BJ (cell line): ENCODE measurements at places on chromosomes 12 and 14.

DNA sequence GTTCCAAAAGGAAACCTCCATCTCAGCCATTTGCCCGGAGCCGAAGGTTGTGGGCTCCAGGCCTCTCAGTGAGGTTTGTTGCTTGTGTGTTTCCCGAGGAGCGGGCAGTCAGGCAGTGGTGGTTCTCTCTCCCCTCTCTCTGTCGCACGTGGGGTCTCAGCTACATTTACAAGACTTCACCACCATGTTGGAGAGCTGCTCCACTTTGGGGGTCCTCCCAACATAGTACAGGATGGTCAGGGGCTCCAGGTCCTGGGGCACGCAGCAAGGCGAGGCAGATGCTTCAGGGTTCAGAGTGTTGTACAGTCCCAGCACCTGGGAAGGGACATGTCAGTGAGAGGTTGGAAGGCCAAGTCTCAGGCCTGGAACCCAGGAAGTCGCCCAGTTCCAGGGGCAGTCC lies 22.8 kb downstream of the TGFB3 start:
- DNase-seq: no peak

- DNase-seq: peak; percentile 95
These were observed 14.0 kb downstream of the KCTD10 start for GRCh38 chr12:109462868-109463692.

DNA sequence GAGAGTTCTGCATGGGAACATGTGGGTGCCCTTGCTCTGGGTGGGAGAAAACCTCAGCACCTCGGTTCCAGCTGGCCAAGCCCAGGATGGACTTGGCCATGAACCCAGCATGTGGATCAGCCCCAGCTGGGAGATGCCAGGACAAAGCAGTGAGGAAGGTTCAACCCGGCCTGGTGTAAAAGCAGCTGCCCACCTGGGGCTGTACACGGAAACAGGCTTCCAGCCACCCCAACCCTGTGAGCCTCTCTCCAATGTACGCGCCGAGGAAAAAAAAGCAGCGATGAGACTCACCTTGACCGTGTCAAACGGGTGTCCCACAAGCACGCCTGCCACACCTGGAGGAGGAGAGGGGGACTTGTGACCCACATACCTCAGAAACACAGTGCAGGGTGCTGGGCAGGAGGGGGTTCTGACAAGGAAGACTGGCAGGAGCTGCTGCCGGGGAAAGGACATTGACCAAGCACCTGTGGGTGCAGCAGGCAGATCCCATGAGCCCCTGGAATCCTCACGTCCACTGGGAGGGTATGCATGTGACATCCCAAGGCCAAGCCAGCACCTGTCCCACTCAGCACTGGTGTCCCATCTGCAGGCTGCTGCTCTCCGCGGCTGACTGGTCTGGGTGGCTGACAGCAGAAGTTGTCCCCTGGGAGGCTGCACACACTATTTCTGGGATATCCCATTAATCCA lies 7.5 kb downstream of the SLC25A29 start:
- no peak for DNase-seq

GRCh38 chr12:3527181-3527580 lies 36.2 kb downstream of the PRMT8 start:
- DNase-seq: peak; percentile 9

- DNase-seq: no peak
These were observed 13.1 kb upstream of the ITGA5 start for GRCh38 chr12:54431911-54432814.

- DNase-seq: no peak
These were observed 26.8 kb downstream of the GNPTAB start for GRCh38 chr12:101803978-101804377.

DNA sequence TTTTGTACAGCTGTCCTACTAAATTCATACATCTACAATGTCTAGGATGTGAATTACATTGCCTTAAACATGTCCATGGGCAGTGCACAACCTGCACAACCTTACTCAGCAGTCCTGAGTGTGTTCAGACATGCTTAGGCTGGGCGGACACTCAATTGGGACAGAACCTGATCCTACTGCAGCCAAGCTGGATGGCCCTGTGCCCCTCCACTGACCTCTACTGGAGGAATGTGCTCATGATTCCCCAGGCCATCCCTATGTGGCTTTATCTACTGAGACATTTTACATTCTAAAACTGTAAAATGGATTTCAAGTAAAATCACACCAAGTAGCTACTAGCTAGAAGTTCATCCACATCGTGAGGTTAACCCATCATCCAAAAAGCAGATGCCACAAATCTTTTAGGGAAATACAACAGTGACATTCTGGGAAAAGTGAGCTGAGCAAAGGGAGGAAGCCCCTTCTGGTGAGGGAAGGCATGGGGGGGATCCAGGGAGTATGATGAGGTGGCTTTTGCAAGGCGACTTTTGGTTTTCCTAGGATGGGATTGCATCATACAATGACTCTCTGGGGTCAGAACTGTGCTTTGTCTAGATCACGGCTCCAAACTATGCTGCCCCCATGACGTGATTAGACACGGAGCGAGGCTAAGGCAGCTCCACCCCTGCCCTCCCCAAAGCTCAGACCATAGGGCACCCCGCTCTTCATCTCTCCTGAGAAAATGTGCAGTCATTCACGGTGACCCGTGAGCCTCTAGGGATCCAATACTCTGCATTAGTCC lies 911.7 kb upstream of the TMEM132C start:
- DNase-seq: no peak
